ENCODE measurements at places on chromosomes 1 and 21. TPM values are rescaled to one million over a fixed set of nuclear protein-coding genes. Genes with fewer than 3 reads are reported as not detected.

Gene GSTM5
- not detected for total RNA-seq

DNA sequence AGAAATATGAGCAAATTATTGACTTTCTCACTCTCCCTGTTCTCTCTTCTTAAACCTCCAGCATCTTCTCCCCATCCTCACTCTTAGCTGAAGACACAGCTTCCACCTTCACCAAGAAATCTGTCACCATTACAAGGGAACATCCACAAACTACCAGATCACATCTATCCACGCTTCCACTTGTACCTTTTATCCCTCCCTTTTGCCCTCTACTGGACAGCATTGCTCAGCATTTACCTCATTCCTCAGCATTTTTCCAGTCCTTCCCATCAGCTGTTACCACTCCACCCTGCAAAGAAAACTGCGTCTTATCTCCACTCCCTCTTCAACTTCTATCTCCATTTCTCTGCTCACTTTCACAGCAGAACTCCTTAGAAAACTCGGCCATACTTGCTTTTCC, 42.6 kb downstream of the KCNJ6 start:
- no peak for DNase-seq

DNA sequence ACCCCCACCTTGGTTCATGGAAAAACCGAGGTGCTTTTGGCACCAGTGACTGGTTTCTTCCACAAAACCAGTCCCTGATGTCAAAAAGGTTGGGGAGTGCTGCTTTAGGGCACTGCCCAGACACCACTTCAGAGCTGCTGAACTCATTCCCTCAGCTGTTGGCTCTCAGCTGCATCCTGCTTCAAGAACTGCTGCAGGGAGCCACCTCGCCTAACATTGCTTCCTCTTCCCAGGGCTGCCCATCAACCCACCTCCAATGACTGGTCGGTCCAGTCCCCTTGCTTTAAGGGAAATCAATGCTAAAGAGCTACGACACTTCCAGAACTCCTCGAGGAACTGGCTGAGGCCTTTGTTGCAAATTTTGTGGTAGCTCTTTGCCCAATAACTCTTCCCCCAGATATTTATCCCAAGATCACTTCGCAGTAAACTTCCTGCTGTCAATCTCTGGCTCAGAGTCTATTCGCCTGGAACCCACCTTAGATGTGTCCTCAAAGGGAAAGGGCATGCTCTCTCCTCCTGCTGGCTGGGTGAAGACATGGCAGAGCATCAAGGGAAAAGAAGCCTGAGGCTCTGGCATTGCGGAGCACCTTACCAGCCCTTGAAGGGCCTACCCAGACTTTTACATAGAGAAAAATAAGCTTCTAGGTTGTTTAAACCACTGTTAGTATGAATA, 29.0 kb downstream of the C1orf52 start:
- no peak for DNase-seq

DNA sequence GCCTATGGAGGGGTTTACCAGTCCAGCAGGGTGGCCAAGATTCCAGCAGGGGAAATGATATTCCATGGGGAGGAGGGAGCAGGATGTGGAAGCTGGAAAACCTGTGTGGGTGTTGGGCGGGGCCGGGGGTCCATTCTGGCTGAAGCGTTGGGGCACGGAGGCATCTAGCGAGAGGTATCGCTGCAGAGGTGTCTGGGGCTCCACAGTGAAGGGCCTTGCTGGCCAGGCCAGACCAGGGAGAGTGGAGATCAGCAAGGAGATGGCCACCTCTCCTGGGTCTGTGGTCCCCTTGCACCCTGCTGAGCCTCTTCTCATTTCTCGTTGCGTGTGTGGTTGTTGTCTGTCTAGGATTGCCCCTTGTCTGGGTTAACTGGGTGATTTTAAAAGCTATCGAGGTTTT, 6.2 kb downstream of the COQ8A start:
- no peak for DNase-seq

- peak; percentile 79 for DNase-seq
These were observed 11.4 kb upstream of the SLC2A5 start for GRCh38 chr1:9080705-9081291.

- no peak for DNase-seq
These were observed 64.5 kb upstream of the GOLT1A start for GRCh38 chr1:204278251-204278650.

- DNase-seq, result no peak
These were observed 33.5 kb downstream of the EPHA10 start for GRCh38 chr1:37731312-37732019.

Gene BNIPL
- 0.10 TPM for total RNA-seq

Gene GJA5
- 0.41 TPM for total RNA-seq

Gene CELA3B
- not detected for total RNA-seq

GRCh38 chr1:233530665-233531386, 83.1 kb upstream of the KCNK1 start:
- DNase-seq, result no peak

- DNase-seq, result no peak
These were observed 24.6 kb upstream of the KIF1B start for GRCh38 chr1:10185759-10186158.

DNA sequence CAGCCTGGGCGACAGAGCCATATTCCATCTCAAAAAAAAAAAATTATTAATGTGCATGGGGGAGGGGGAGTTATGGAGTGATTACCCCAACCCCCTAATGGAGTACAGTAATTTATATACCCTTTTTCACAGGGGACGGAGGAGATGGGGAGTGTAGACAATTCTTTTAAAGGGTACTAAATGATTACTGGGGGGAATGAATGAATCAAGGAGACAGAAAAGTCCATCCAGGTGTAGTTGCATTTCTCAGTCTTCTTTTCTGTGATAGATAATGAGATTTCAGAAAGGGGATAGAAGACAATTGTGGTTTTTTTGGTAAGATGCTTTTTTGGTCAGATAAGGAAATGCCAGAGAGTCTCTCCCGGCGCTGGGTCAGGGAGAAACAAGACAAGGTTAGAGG, 13.0 kb downstream of the OSBPL9 start:
- DNase-seq, result no peak

DNA sequence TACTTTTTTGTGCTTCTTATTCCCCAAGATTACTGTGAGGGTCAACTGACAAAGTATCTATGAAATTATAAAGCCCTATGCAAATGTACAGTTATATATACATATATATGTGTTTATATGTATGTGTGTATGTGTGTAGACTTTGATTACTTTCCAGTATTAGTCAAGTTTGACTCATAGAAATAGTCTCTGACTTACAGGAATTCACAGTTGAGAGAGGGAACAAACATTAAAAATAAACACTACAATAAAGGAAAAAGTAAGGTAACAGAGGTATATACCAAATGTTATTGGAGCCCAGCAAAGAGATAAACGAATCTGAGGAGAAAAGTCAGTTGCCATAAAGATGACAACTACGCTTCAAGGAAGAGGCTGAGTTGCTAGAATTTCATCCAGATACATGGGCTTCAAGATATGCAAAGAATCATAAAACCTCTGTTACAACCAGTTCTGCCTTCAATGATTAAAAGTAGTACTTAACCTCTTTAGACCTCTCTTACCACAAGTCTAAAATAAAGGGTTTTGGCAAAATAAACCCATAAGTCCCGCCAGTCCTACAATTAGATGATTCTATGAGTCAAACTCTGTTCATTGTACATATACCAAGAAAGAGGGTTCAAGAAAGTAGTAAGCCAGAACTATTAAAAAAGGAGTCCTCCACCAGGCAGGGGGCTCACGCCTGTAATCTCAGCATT, 7.2 kb downstream of the IFT25 start:
- no peak for DNase-seq

Gene ADAM30
- not detected for total RNA-seq

GRCh38 chr1:10210841-10211804, 753 bp downstream of the KIF1B start:
- DNase-seq, result peak; percentile 77

DNA sequence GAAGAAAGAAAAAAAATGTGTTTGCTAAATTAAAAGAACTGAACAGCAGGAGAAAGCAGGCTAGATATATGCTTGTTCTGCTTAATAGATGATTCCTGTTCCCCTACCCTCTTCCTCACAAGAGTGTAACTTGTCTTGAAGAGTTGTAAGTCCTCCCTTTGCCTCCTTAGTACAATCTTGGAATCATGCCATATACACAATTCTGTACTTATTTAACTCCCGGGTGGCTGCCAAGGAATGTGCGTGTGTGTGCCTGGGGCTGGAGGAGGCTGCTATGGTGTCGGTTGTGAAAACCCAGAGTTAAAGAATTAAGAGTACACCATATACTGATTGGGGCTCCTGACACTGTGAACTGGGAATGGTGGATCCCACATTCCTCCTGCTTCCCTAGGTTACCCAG, 194.2 kb downstream of the SIPA1L2 start:
- DNase-seq, result no peak

DNA sequence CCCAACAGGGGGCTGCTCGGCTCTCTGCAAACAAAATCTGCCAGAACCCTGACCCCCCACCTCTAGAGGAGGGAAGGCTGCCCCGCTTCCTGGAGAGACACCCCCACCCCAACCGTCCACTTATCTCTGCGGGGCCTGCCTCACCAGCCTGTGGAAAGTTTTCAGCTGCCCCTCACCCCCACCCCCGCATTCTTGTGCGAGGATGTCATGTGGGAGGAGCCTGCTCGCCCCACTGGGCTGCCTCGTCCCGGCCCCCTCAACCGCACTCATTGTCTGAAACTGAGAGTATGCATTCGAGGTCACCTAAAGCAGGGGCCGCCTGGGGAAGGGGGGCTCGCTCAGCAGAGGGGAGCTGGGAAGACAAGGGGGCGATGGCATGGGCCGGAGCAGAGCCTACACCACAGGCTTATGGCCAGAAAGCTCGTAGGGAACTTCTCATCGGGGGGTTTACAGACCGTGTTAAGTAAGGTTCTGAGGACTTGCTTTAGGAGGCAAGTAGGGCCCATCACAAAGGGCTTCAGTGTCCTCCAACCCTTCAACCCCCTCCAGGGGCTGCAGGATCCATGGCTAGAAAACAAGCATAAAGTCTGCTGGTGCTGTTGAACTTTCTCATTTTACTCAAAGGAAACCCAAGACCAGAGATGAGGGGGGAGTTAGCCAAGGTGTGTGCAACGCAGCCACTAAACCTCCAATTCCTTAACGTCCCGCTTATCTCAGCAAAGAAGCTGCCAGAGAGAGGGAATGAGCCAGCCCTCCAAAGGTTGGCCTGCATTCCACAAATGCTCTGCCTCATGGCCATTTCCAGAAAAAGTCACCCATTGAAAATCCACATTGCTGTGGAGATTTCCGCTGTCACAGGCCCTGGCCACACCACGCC, 9.4 kb downstream of the EPHA2 start:
- DNase-seq, result peak; percentile 75

Gene XCL1
- not detected for total RNA-seq

Gene TNFRSF4
- not detected for total RNA-seq

DNA sequence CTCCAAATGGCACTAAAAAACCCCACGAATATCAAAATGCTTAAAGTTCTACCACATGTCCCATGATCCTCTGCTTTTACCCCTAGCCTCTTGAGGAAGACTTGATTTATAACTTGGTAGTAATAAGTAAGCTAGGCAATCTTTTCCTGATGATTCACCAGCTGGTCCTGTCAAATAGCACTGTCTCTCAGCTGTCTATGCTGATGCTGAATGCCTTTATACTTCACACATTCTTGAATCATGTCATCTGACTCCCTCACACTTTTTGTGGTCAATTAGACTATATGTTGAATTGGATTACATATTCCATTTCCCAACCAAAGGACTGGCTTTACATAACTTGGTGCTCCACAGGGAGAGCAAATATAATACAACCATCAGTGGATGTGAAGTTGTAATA, 16.6 kb downstream of the C21orf91 start:
- DNase-seq, result no peak

GRCh38 chr1:16204216-16204615, 8.2 kb downstream of the ARHGEF19 start:
- DNase-seq, result no peak

DNA sequence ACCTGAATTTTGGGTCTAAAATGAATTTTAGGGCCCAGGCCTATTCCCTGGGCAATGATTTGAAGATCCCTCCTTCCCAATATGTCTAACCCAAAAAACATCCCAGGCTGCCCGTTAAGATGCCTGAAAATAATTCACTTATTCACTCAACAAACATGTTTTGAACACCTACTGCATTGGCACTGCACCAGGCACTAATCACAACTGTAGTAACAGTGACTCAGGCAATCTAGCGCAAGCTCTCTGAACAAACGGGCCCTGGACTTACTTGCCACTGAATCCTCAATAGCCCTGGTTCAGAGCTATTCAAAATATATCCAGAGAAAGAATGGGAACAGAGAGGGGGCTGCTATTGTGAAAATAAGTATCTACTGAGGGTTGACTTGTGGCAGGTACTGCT, 4.2 kb downstream of the CD244 start:
- no peak for DNase-seq
